ENCODE measurements at places on chromosomes 1 and 21.

- H3K4me3 ChIP-seq = no peak overlapping the region
- peaks cover 17% of the 10 kb centered on the region for H3K36me3 ChIP-seq
- H3K27me3 ChIP-seq = no peaks in the 10 kb centered on the region
- no peaks in the 10 kb centered on the region for H3K4me1 ChIP-seq
- H3K27ac ChIP-seq = no peak overlapping the region
These were observed 83.2 kb downstream of the APP start for GRCh38 chr21:26087223-26087918.

GRCh38 chr1:210123383-210123782, 109.2 kb upstream of the SERTAD4 start:
- H3K27ac ChIP-seq = no peak overlapping the region
- no peak for DNase-seq
- no peaks in the 10 kb centered on the region for H3K36me3 ChIP-seq
- no peaks in the 10 kb centered on the region for H3K4me1 ChIP-seq

DNA sequence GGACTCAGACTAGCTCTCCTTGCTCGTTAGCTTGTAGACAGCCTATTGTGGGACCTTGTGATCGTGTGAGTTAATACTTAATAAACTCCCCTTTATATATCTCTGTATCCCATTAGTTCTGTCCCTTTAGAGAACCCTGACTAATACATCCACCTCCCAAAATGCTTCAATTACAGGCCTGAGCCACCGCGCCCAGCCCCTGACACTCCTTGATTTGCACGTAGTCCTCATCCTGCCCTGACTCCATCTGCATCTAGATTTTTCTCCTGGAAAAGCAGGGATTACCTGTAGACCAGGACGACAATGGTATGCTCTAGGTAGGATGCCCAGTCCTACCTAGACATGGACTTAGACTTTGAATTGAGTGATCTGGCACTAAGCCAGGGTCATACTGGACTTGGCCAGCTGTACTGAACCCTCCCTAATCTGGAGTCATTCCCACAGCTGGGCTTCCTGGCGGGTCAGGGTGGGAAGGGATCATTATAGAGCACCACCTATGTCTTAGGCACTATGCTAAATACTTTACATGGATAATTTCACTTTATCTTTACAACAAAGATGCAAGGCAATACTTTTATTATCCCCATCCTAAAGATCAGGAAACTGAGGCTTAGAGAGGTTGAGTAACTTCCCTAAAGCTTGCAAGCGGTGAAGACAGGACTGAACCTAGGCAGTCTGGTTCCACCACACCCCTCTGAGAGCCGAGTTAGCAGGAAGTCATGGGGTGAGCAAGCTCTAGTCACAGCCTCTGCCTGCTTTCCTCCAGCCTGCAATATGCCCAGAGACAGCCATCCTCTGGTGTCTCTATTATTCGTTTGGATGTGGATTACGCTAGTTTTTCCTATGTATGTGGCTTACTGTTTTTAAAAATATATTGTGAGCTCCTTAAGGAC, 89.4 kb downstream of the DTL start:
- H3K4me1 ChIP-seq = peaks cover 4% of the 10 kb centered on the region
- no peak overlapping the region for H3K27ac ChIP-seq
- H3K36me3 ChIP-seq = peaks cover 7% of the 10 kb centered on the region
- no peaks in the 10 kb centered on the region for H3K27me3 ChIP-seq

- no peaks in the 10 kb centered on the region for H3K36me3 ChIP-seq
- H3K27ac ChIP-seq = no peak overlapping the region
- no peak for DNase-seq
These were observed 262.1 kb upstream of the PKN2 start for GRCh38 chr1:88421997-88422396.

DNA sequence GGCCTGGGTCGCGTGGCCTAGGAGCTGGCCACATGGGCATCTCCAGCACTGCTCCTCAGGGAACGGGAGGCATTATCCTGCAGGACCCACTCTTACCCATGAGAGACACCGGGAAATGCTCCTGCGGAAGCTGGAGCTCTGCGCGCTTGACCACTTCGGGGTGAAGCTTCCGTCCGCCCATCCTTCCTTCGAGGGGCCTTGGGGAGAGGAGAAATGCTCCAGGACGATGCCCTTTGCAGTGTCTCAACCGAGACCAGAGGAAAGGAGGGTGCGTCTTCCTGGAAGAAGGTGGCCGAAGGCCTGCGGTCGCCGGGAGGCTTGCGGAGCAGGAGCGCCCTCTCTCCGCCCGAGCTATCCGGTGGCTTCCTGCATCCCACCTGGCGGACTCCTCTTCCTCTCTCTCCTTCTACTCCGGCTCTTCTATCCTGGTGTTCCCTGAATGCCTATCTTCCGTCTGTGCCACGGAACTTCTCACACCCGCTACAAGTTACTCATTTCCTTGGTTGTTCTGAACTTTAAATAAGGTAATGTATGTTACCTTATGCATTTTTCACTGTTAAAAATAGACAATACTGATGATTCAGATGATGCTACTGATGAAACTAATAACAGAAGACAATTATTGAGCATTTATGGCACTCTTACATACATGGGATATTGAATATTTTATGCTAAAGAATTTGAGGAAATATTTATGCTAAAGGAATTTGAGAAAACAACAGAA, 91.4 kb downstream of the PRKAB2 start:
- H3K4me1 ChIP-seq = peaks cover 50% of the 10 kb centered on the region
- H3K27me3 ChIP-seq = peaks cover 88% of the 10 kb centered on the region
- peaks cover 4% of the 10 kb centered on the region for H3K36me3 ChIP-seq
- DNase-seq = no peak

DNA sequence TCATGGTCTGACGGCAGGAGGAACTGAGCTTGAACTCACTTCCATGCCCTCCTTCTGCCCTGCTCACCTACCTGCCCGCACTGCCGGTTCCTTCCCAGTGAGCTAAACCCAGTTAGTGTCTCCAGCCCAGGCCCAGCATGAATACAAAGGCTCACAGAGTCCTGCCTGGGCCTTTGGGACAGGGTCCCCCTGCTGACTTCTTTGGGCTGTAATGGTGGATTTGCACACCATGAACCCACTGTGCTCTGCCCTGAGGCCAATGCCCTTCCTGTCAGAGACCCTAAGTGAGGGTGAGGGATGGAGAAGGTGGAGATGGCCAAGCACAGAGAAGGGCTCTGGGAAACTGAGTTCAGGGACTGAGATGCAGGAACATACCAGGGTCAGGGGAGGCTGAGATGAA, 153.4 kb downstream of the PCP4 start:
- no peaks in the 10 kb centered on the region for H3K27me3 ChIP-seq
- no peak for DNase-seq
- H3K4me3 ChIP-seq = no peak overlapping the region
- H3K36me3 ChIP-seq = no peaks in the 10 kb centered on the region
- H3K27ac ChIP-seq = no peak overlapping the region
- no peaks in the 10 kb centered on the region for H3K4me1 ChIP-seq

DNA sequence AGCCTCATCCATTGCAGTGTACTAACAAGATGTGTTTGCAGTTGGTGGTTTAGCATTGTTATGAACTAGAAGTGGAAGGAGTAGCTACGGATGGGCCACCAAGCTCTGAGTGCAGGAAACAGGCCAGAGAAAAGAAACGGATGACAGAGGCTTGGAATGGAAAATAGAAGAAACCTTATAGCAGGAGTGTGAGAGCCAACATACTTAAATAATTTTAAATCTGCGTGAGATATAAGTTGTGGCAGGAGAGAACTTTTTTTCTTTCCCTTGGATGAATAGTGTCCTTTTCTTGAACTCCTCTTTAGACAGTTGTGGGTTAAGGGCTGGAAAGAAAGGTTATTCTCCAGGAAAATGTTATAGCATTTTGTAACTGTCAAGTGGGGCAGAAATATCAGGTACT, 54.2 kb downstream of the RGL1 start:
- H3K4me1 ChIP-seq = no peaks in the 10 kb centered on the region
- no peak overlapping the region for H3K27ac ChIP-seq
- H3K27me3 ChIP-seq = no peaks in the 10 kb centered on the region
- no peak for DNase-seq
- no peaks in the 10 kb centered on the region for H3K36me3 ChIP-seq
- H3K4me3 ChIP-seq = no peak overlapping the region

DNA sequence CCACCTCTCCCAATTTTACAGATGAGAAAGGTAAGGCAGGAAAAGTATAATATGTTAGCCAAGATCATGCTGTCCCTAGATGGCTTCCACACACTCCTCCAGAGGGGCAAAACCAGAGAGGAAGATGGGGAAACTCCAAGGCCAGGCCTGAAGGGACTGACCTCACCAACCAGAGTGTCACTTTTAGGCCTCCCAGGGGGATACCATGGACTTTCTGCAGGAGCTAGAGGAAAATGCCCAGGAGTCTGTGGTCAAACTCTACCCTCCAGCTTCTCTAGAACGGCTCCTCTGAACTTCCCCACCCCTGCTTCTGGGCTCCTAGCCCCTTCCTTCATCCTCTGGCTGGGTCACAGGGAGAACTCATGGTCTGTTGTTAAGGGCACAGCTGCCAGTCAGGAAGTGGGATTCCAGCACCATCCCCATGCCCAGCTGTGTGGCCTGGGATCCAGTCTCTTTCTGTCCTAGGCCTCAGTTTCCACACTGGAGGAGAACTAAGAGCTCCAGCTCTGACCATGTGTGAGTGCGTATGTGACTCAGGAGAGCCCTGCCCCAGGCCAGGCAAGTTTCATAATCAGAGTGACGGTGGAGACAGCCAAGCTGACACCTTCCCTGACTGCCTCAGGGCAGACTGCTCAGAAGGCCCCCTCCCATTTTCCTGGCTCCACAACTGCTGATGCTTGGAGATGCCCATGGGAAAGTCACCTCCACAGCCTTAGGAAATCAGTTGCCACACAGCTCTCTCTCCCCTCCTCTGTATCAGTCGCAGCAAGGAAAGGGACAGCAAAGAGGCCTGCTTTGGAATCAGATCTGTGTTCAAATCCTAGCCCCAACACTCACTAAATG, 1.9 kb downstream of the IGSF8 start:
- no peak for DNase-seq
- peak overlapping the region; percentile 78 for H3K27ac ChIP-seq
- peaks cover 3% of the 10 kb centered on the region for H3K36me3 ChIP-seq
- peak overlapping the region; percentile 88 for H3K4me3 ChIP-seq
- H3K27me3 ChIP-seq = no peaks in the 10 kb centered on the region

GRCh38 chr1:242524571-242525359, at the start of gene PLD5:
PLD5 (minus strand) TSS chr1:242524697.
- DNase-seq = no peak
- peaks cover 2% of the 10 kb centered on the region for H3K36me3 ChIP-seq
- H3K27ac ChIP-seq = no peak within 1 kb of the TSS
- H3K27me3 ChIP-seq = peaks cover 66% of the 10 kb centered on the region

- H3K4me3 ChIP-seq = no peak overlapping the region
- no peaks in the 10 kb centered on the region for H3K27me3 ChIP-seq
- DNase-seq = no peak
- no peak overlapping the region for H3K27ac ChIP-seq
These were observed 34.3 kb upstream of the RAP1GAP start for GRCh38 chr1:21703318-21703963.

DNA sequence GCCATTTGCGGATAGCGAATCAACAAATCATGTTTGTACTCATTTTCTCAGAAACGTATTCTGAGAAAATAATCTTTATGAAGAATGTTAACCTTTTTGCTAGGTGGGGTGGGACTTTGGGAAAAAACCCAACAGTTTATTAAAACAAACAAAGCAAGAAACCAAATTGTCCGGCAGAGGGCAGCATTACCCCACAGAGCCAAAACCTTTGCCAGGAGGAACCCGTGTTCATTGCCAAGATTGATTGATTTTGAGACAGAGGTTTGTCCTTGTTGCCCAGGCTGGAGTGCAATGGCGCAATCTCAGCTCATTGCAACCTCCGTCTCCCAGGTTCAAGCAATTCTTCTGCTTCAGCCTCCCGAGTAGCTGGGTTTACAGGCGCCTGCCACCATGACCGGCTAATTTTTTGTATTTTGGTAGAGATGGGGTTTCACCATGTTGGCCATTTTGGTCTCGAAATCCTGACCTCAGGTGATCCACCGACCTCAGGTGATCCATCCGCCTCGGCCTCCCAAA, 70.8 kb upstream of the RHOU start:
- H3K27ac ChIP-seq = no peak overlapping the region
- H3K27me3 ChIP-seq = peaks cover 14% of the 10 kb centered on the region
- H3K36me3 ChIP-seq = no peaks in the 10 kb centered on the region
- DNase-seq = peak; percentile 78

DNA sequence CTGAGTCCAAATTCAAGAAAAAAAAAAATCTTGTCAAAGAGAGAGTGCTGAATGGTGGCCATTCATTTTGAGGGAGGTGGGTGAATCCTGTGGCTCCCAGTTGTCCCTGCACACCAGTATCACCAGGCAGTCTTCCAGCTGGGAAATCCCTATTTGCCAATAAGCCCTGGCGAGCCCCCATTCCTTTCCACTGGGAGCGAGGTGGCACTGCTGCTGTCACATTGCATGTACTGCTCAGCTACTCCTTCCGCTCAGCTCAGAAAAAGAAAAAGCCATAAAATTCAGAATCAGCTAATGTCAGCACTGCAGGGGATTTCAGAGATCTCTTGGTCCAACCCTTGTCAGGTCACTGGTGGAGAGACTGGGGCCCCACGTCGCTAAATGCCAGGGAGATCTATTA, 298.5 kb downstream of the OMA1 start:
- no peaks in the 10 kb centered on the region for H3K36me3 ChIP-seq
- no peak overlapping the region for H3K27ac ChIP-seq
- peaks cover 42% of the 10 kb centered on the region for H3K27me3 ChIP-seq
- H3K4me1 ChIP-seq = peaks cover 4% of the 10 kb centered on the region

DNA sequence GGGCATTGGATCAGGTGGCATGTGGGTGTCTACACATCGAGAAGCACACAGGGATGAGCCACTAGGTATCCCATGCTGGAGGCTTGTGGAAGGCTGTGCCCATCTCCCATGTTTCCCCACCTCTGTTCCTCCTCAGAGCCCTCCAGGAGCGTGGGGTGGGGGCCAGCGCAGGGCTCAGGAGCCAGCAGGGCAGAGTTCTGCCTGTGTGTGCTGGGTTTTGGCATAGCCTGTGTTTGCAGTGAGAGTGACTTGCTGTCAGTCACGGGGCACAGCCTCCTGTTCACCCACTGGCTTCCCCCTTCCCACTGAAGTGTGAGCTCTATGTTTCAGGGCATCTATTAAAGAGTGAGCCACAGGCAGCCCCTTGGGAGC, 10.4 kb downstream of the IBA57 start:
- H3K36me3 ChIP-seq = no peaks in the 10 kb centered on the region
- DNase-seq = no peak
- no peak overlapping the region for H3K4me3 ChIP-seq
- no peaks in the 10 kb centered on the region for H3K4me1 ChIP-seq
